ENCODE measurements at places on chromosomes 1 and 21.

DNA sequence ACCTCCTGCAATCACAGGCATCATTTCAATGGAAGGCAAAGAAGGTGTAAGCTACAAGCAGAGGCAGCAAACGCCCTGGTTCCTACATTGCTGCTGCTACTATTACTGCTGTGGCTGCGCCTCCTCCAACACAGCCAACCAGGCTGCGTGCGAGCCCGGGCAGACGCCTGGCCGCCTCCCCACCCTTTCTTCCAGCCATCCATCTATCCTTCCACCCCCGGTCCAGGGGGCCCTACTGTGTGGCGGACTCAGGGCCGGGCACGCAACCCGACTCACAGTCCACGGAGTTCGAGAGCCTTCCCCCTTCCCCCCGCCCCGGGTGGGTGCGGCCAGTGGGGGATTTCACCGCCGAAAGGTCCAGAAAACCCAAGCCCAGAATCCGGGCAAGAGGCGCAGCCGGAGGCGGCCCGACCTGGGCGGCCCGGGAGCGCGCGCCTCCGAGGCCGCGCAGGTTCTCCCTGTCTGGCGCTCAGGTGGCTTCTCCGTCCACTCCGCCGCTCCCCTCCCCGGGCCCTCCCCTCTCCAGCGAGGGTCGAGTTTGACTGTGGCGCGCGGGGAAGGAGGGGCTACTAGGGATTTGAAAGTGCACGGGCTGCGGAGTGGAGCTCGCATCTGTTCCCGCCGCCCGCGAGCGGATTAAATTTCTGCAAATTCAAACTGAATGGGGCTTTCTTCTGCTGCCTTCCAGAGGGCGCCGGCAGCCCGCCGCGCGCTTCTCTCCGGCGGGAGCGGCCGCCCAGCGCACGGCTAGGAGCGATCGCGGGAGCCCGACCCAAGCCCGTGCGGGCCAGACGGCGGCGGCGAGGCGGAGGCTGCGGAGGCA, at the start of gene HUNK:
TSS of gene HUNK (plus strand) at position 569 of the 823 bp plus-strand sequence. CDS start 655 bp downstream, outside the sequence.
- peak; percentile 22 for DNase-seq

DNA sequence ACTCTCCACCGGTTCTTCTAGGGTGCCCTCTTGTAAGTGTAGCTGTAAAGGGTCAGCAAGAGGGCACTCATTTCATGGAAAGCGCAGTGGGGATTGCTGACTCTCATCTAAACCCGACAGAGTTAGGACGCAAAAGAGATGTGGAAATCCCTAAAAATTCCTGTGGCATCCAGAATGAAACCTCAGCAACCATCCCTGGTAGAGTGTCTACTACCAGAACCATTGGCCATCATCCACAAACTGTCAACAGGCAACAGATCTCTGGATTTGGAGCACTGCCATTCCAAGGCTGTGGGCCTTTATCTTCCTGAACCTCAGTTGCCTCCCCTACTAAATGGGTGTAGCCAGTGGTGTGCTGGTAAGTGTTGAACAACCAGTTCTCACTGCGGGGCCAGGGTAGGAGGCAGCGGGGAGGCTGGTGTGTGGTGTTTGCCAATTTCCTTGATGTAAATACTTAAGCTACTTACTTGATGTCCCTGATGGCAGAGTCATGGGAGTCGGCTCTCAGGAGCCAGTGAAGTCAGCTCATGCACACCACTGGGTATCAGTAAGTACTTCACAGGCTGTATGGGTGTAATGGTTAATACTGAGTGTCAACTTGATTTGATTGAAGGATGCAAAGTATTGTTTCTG, 195.8 kb downstream of the KAZN start:
- peak; percentile 54 for DNase-seq

GRCh38 chr1:173415905-173416450, 61.2 kb upstream of the PRDX6 start:
- DNase-seq = no peak

GRCh38 chr1:89276690-89277089, 4.0 kb upstream of the GBP5 start:
- no peak for DNase-seq

DNA sequence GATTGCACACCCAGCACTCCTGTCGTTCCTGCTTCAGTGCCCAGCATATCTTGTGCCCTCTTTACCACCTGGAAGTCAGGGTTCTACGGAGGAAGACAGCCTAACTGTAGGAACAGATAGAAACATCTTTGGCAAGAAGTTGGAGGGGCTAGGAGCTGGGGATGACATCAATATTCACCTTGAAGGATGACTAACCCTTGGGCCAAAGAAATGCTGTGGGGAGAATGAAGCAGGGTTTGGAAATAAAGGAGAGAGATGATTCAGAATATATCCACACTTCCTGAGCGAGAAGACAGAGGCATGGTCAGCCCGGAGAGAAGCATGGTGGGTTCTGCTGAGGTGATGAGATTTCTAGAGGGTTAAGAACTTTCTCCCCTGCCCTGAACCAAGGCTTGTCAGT, 4.6 kb upstream of the NKAIN1 start:
- peak; percentile 29 for DNase-seq

GRCh38 chr1:213457186-213457585, 406.1 kb downstream of the RPS6KC1 start:
- no peak for DNase-seq

DNA sequence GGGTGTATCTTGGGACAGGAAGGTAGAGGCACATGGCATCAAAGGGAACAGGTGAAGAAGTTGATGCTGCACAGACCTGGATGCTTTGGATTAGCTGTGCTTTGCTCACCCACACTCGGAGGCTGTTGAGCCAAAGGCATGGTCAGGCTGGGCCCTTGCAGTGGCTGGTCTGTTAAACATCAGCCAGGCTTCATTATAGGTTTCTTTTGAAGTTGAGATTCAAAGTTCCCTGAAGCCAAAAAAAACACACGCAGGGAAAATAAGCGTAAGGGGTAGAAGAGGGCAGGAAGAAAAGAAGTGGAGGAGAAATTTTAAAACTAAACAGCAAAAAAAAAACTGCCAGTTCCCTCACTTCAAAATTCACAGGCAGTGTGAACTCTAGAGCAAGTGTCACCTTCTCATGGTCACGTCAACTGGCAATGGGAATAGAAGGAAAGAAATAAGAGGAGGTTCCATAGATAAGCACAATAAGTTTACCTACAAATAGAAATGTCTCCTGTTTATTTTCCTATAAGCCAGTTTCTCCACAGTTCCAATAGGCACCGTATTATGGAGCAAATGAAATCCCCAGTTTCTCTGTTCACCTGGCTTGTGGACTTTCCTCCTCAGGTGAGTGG, 139.5 kb downstream of the PAPPA2 start:
- no peak for DNase-seq

DNA sequence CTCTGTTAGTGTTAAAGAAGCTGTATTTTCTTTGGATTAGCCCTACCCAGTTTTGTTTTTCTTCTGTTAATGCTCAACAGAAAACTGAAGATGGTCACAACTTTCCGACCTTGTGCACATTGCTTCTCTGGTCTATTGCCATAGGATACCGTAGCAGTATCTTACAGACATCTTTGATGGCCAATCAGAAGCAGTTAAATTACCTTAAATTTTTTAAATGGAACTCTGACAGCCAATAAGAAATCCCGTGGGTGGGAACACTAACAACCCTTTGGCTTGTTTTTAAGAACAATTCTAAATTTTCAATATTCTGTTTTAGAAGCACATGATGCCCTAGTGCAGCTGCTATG, 17.2 kb downstream of the NFYC start:
- DNase-seq = peak; percentile 91

GRCh38 chr1:150550222-150551050, 1.2 kb downstream of the ADAMTSL4 start:
- DNase-seq = no peak

DNA sequence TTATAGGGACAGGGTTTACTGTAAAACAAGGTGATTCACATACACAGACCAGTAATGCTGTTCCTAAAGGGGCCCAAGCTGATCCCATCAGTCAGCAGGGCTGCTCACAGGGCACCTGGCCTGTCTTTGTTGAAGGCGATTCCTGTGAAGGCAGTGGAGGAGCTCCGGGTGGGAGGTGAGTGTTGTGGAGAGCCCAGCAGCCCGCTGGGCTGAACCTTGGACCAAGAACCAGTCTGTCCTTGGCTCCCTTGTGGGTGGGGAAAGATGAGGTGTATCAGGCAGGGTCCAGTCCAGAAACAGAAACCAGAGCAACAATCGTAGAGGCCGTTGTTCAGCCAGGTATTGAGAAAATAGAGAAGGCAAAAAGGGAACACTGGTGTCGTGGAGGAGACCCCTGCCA, 12.5 kb downstream of the PDXK start:
- no peak for DNase-seq

Data from astrocyte (in vitro differentiated cells and primary cell).